ENCODE measurements at places on chromosomes 3 and 15.
A peak's percentile ranks its signal among the peaks of the same experiment; 100 is the strongest.

DNA sequence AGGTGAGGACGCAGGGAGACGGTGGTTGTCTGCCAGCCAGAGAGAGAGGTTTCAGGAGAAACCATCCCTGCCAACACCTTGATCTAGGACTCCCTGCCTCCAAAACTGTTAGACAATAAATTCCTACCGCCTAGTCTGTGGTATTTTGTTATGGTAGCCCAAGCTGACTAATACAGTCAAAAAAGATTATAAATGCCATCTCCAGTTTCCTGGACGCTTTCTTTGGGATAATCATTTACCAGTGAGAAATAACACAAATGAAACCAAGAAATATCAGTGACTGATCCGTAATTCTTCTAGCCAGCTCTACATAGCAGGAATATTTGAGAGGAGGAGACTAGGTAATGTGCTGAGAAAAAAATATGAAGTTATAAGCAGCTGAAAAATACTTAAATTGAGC, 707.8 kb upstream of the LMCD1 start:
- DNase-seq, result no peak

- DNase-seq, result no peak
These were observed 653.9 kb downstream of the ROBO1 start for GRCh38 chr3:79113876-79114275.

DNA sequence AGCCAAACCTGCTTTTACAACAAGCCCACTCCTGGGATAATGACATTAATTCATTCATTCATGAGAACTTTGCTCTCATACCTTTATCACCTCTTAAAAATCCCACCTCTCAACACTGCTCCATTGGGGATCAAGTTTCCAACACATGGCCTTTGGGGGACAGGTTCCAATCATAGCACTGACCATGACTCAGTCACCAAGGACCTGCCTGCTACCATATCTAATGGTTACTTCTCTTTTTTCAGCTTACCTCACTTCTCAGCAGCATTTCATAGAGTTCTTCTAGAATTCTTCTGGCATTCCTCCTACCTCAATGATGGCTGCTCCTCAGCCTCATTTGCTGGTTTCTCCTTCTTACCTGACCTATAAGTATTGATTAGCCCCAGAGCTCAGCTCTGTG, 36.9 kb upstream of the RYK start:
- no peak for DNase-seq

DNA sequence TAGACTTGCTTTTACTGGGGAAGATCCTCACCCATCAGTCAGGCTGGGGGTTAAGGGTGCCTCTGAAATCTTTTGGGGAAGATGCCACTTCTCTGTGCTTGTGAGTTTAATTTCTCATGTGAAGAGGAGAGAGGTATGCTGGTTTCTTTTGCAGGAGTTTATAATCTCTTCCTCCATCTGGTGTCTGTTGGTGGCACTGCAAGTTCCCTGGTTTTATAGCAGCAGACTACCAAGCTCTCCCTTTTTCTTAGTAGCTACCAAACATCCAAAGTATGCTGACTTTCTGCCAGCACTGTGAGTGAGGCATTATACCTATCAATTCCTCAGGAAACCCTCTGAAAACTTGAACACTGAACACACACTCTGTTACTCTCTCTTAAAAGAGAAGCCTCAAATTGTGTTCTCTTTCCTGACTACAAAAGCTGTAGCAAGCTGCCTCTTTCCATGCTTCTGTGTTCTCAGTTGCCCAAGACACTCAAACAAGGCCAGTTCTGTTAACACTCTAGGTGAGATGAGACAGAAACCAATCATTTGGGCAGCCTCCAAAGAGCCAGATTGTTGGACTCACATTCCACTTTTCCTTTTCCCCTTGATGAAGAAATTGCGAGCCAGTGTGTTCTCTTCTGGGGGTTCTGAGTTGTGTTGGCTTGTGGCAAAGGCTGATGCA, 299.5 kb downstream of the GAP43 start:
- peak; percentile 12 for DNase-seq

GRCh38 chr3:171184372-171184771, 157.9 kb upstream of the SLC2A2 start:
- no peak for DNase-seq

GRCh38 chr15:84834969-84835368, 17.8 kb downstream of the ALPK3 start:
- no peak for DNase-seq

GRCh38 chr3:11509173-11510000, 134.3 kb downstream of the VGLL4 start:
- no peak for DNase-seq

Measured in NB4 (cell line).